H1 (cell line): ENCODE measurements at places on chromosomes 6 and 20.
A peak's percentile ranks its signal among the peaks of the same experiment; 100 is the strongest.

DNA sequence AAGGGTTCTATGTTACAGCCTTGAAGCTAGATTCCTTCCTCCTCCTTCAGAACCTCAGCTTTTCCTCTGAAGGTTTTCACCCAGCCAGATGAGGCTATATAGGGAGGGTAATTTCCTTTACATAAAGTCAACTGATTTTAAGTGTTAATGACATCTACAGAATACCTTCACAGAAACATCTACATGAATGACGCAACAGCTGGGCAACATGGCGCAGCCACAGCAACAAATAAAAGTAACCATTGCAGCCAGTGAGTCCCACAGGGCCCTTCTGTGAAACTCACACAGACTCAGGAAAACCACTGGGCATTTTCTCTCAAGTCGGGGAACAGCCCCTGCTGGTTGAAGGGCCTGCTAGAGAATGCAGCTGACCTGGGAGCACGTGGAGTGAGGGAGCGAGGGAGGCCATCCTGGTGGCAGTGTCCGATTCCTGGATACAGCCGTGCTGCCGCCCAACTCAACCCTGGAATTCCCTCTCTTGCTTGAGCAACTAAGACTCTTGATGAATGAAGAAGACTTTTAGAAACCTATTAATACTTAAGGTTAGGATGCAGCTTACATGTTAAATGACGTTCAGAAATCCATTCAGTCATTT is 176.4 kb downstream of the PACRG start:
- H3K27ac ChIP-seq = no peak overlapping the region
- H3K4me1 ChIP-seq = no peaks in the 10 kb centered on the region
- H3K36me3 ChIP-seq = no peaks in the 10 kb centered on the region
- no peak overlapping the region for H3K4me3 ChIP-seq

DNA sequence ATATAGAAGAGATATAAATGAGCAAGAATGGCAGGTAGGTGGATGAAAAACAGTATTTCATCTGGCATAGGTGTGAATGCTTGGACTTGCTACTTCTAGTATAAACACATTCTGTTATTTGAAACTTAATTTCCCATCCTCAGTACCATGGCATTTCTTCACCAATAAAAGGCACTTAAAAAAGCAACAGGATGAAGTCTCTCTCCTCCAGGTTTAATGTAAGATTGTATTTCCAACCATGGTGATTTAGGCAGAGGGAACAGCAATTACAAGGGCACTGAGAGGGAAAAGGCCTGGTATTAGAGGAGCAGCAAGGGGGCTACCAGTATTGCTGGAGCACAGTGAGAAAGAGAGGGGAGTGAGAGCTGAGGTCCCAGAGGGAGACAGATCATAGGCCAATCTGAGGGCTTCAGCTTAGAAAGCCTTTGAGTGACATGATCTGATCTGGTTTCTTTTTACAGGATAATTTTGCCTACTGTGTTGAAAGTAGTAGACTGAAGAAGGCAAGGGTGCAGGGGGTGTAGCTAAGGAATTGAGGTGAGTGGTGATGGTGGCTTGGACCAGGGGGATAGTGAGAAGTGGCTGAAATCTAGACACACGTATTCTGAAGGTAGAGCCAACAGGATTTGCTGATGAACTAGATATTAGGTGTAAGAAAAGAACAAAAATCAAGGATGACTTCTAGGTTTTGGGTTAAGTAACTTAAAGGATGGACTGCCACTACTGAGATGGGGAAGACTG is 67.8 kb upstream of the SMIM29 start:
- H3K27me3 ChIP-seq = no peaks in the 10 kb centered on the region
- H3K36me3 ChIP-seq = no peaks in the 10 kb centered on the region
- H3K27ac ChIP-seq = no peak overlapping the region
- DNase-seq = no peak
- H3K4me1 ChIP-seq = no peaks in the 10 kb centered on the region; the same call in 1 of the 2 replicates

DNA sequence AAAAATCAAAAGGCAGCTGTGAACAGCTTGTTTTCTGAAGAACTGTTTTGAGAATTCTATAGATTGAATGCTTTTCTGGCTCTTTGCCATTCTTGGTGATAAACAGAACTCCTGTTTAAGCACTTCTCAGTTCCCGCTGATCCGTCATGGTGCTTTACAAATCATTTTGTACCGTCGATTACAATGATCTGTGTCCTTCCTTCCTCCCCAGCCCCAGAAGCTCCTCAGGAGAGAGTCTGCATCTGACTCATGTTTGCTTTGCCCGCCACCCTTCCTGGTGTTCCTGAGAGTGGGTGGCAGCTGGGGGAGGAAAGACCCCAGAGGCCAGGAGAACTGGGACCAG is 538.6 kb upstream of the MARCKS start:
- H3K4me1 ChIP-seq = no peaks in the 10 kb centered on the region
- H3K36me3 ChIP-seq = no peaks in the 10 kb centered on the region
- no peak overlapping the region for H3K4me3 ChIP-seq
- no peaks in the 10 kb centered on the region for H3K27me3 ChIP-seq

- H3K4me3 ChIP-seq = no peak overlapping the region
- no peak for DNase-seq
- no peak overlapping the region for H3K27ac ChIP-seq
- H3K36me3 ChIP-seq = no peaks in the 10 kb centered on the region
- peaks cover 10% of the 10 kb centered on the region for H3K4me1 ChIP-seq
These were observed 105.5 kb upstream of the BACH2 start for GRCh38 chr6:90401933-90402830.

GRCh38 chr6:111462770-111463391 is 20.1 kb downstream of the REV3L start:
- DNase-seq = no peak
- no peak overlapping the region for H3K27ac ChIP-seq
- H3K36me3 ChIP-seq = no peaks in the 10 kb centered on the region
- no peak overlapping the region for H3K4me3 ChIP-seq
- H3K4me1 ChIP-seq = no peaks in the 10 kb centered on the region

- H3K4me1 ChIP-seq = no peaks in the 10 kb centered on the region
- H3K27me3 ChIP-seq = no peaks in the 10 kb centered on the region
- peak; percentile 31 for DNase-seq
These were observed 16.6 kb downstream of the NPEPL1 start for GRCh38 chr20:58709013-58709702.

GRCh38 chr6:33716379-33716778 is 4.9 kb upstream of the UQCC2 start:
- no peaks in the 10 kb centered on the region for H3K4me1 ChIP-seq
